ENCODE measurements at places on chromosomes 2 and 18.
A peak's percentile ranks its signal among the peaks of the same experiment; 100 is the strongest.

DNA sequence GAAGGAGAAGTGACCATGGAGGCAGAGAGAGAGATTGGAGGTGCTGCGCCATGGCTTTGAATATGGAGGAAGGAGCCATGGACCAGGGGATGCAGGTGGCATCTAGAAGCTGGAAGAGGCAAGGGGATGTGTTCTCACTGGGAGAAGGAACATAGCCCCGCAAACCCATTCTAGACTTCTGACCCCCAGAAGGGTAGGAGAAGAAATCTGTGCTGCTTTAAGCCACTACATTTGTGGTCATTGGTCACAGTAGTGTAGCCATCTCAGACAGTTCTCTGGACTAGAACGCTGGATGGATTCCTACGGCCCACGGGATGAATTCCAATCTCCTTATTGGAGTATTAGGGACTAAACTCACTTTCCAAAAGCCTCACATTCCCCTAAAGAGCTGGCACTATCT, 67.8 kb downstream of the PTGR3 start:
- no peak for DNase-seq

DNA sequence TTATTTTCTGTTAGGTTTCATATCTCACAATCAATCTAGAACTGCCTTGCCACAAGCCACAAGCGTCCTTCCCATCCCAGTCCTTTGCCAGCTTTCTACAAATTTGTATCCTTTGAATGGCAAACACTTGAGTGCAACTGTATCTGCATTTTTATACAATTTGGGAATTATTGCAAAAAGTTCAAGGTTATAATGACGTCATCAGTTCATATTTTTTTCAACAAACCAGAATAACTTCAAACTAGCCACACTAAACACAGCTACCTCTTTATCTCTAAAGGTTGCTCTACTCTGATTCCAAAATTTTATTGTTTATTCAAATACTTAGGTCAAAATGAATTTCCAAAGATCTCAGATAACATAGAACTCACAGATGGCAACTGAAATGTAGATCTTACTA, 877.1 kb downstream of the TMEM182 start:
- no peak for DNase-seq

DNA sequence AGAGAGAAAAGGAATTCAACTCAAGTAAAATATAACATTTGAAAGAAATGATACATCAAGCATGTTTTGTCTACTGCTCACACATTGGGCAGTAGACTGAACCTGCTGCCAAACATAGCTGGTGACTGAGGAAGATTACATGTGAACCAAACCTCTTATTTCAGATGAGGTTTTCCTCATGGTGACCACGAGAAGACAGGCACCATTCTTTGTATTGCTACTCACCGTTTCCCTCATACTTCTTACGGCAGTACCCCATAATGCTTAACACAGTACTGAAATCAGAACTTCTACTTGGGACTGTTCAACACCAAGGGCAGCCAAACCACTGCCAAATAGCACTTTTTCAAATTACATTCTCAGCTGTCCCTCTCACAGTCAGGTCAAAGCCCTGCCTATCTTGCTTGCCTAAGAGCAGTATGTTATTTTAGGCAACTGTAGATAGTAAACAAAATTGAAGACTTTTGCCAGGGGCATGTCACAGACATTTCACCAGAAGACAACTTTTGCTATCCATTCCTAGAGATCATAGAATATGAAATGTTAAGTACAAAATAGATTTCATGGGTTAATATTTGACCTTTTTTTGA, 167.1 kb upstream of the DOK6 start:
- DNase-seq: no peak

DNA sequence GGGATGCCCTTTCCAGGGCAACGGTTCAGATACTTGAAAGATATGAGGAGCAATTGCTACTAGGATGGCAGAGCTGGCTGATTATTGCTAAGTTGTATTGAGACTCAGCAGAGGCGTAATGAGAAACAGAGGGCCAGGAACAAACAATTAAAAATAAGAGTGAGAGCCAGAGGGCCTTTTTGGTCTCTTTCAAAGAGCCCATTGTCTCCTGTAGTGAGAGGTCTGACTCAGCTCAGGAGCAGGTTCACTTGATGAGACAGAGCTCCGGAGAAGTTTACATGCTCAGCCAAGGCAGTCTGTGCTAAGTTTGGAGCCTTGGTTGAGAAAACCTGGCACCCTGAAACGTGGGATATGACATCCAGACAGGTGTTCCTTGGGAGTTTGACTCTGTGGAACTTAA, 303.9 kb upstream of the DLGAP1 start:
- no peak for DNase-seq

- DNase-seq: no peak
These were observed 63.9 kb downstream of the PHLPP1 start for GRCh38 chr18:62778976-62779869.

- no peak for DNase-seq
These were observed 42.8 kb upstream of the CYTIP start for GRCh38 chr2:157486596-157487270.

DNA sequence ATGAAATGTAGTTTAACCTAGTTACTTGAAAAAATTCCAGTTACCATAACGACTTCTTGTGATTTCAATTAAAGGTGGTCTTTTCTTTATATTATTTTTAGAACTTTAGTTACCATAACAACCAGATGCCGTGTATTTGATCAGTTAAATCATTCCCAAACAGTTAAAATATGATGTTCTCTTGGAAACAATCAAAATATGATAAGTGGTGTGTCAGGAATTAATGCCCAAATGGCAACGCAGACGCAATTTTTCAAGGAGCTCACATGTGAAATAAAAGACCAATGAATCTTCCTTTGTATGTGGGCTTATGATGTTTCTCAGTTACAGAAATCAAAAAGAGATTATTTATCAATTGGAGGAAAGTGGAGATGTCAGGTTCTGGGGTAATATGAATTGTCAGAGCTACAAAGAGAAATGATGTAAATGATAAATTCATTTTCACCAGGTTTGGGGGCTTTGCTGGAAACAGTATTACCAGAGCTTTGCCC, 189.1 kb upstream of the PARD3B start:
- DNase-seq: no peak

DNA sequence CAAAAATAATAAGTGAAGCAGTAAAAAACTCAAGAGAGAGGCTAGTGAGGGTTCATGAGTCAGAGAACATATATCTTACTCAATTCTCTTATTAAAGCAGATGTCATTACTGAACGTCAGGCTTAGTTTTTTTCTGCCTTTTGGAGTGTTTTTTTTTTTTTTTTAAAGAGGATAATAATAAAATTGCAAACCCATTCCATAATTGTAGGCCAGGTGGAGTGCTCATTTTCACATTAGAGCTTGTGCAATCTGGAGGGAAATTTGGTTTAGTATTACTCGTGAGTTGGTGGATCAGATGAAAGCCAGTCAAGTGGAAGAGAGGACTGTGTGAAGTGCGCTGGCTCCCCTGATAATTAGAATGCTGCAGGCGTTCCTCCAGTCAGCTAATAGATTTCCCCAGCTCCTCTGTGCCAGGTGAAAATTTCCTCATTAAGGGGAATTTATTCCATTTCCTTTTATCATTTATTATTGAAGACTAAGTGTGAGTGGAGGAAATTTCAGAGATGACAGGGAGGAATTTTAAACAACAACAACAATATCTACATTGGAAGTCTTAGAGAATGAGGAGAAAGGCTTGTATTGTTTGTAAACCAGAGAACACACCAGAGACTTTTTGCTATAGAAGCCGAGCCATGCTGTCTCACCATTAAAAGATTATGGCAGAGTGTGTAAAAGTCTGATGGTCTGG, 74.6 kb downstream of the CPS1 start:
- no peak for DNase-seq

DNA sequence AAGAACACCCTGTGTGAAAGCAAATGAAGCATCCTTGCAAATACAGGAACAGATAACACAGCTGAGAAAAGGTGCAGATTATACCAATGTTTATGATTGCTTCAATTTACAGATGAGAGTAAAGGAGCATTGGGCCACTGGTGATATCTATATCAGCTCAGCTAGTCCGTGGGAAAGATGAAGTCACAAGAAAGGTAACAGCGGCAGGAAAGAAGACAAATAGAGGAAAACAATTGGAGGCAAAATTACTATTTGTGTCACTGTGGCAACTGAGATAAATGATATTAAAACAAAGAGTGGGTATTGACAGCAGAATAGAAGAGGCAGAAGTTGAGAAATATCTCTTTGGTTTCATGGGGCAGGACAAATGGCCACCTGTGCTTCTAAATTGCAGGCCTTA, 121.2 kb upstream of the CAVIN2 start:
- DNase-seq: no peak

GRCh38 chr18:33184175-33184574, 256.3 kb downstream of the CCDC178 start:
- no peak for DNase-seq

DNA sequence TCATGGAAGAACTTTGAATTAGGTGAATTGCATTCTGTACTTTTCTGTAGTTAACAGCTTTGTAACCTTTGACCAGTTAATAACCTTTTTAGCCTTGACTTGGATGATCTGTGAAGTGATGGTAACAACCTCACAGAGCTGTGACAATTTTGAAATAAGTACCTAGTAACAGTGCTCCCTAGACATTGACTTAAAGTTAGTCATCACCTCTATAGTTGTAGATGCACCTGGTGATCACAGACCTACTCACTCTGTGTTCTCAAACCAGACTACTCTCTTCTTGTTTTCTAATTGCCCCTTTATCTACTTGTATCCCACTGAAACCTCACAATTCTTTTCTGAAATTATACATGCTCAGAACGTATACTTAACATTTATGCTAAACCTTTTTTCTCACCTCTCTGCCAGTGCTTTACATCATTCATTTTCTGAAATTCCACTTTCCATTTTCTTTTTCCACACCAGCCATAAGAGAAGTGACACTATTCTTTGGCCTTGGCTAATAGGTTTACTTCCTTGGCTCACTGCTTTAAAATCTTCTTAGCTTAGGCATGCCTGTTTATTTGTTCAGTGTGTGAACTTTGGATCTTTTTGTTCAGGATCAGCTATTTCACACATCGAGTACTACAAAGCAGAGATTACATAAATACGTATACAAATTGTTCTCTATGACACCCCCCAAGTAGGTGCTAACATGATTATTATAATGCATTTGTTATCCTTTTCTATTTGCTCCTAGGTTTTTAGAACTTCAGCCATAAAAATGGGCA, 9.3 kb downstream of the YPEL5 start:
- DNase-seq: no peak

DNA sequence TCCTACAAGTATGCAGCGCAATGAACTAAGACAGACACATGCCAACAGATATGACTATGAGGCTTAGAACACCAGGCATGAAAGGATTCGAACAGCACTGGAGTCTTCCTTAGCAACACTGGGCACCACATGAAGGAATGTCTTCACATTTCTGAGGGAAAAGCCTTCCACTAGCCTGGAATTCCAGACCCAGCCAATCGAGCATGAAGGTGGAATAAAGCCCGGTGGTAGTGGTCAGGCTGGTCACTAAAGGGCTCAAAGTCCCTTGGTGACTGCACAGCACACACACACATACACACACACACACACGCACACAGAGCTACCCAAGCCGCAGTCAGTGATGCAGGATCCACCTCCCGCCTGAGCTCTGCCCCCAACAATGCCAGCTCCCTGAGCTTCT, 19.7 kb upstream of the SFXN5 start:
- DNase-seq: peak; percentile 52

- DNase-seq: peak; percentile 16
These were observed 887.9 kb downstream of the NRXN1 start for GRCh38 chr2:50143822-50144575.

- DNase-seq: no peak
These were observed 23.4 kb downstream of the CHCHD5 start for GRCh38 chr2:112607680-112608438.

- no peak for DNase-seq
These were observed 23.4 kb upstream of the FAM110C start for GRCh38 chr2:69366-70344.

DNA sequence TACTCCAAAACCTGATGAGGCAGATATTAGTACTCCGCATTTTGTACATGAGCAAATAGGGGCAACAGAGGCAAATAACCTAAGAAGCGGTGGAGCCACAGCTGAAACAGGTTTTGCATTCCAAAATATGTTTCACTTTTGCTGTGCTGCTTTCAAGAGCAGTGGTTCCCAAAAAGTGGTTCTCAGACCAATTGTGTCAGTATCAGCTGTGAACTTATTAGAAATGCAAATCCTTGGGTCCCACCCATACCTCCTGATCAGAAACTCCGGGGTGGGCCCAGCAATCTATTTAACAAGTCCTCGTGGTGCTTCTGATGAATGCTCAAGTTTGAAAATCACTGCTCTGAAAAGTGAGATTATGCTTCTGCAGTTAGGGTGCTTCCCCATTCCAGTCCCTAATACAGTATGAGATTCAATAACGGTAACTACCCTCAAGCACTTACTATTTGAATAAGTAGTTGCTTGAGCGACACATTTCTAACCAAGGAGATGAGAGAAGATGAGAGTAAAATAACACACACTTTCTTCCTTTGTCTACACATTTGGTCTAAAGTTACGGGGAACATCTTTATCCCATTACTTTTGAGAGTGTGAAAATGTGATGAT, 17.8 kb upstream of the TCF4 start:
- no peak for DNase-seq

DNA sequence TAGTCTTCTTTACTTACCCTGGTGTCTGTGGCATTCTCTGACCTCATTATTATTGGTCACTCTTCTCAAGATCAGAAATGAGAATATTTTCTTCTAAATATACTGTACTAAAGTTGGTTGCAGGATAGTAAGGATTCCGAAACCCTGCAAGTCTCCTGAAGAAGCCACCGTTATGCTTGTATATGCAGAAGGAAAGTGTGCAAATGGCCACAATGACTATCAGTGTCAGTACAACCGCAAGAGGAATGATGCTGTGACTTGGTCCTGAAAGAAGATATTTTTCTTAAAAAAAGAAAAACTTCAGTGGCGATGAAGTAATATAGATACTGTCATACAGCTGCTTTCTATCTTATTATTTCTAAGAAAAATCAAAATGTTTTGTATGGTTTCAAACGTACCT, 120.7 kb downstream of the PLA2R1 start:
- DNase-seq: no peak

DNA sequence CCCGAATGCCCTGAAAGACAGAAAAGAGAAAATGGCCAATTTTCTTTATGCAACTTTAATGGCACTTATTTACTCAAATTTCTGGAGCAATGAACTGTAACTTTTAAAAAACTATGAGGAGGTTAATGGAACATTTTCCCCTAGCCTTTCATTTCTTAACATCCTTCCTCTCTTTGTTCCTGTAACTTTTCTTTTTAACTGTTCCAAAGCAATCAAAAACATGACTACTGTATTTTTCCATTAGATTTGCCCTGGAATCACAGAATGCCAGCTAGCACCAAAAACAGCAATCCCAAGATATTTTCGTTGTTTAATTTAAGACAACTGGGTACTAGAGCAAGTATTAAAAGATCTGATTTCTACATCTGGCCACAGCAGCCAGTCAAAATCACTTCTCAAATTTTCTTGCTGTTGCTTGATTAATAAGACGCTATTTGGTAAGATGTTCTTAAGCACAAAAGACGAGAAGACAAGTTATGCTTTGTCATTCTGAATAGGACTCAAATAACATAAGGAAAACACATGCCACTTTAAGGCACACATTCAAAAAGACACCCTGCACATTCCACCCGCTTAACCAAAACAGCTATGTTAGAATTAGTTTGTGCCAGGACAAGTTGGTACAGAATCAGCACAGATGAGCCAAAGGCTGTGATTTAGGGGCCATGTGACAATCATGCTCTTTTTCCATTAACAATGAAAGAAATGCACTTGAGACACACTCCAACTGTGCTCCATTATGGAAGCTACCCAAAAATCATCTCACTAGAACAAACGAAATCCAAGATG, 3.6 kb downstream of the STARD7 start:
- DNase-seq: no peak
